Umbilical cord (tissue), 2 donors: ENCODE measurements at places on chromosomes 13 and 19.

DNA sequence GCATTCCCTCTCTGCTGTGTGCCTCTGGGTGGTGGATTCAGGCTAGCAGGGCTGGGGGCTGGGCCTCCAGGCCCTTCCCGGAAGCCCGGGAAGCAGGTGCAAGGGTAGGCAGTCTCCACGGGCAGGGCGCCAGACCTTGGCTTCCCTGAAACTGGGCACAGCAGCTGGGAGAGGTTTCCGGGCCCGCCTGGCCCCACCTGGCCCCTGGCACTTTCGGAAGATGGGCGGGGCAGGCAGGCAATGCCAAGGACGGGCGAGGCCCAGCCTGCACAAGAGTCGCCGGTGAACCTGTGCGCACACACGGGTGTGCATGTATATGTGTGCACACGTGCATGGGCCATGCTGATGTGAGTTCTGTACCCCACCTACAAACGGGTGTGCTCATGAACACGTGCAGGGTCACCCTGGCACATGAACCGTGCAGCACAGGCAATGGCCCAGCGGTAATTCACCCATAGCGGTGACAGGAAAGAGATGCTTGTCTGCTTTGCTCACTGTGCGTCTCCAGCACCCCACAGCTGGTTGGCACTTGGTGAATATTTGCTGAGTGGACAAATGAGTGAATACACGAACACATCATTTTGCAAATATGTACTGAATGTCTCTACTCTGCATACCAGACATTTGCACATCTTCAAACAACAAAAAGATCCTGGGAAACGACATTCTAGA lies 15.3 kb downstream of the GADD45B start:
- DNase-seq = peak; percentile 82

DNA sequence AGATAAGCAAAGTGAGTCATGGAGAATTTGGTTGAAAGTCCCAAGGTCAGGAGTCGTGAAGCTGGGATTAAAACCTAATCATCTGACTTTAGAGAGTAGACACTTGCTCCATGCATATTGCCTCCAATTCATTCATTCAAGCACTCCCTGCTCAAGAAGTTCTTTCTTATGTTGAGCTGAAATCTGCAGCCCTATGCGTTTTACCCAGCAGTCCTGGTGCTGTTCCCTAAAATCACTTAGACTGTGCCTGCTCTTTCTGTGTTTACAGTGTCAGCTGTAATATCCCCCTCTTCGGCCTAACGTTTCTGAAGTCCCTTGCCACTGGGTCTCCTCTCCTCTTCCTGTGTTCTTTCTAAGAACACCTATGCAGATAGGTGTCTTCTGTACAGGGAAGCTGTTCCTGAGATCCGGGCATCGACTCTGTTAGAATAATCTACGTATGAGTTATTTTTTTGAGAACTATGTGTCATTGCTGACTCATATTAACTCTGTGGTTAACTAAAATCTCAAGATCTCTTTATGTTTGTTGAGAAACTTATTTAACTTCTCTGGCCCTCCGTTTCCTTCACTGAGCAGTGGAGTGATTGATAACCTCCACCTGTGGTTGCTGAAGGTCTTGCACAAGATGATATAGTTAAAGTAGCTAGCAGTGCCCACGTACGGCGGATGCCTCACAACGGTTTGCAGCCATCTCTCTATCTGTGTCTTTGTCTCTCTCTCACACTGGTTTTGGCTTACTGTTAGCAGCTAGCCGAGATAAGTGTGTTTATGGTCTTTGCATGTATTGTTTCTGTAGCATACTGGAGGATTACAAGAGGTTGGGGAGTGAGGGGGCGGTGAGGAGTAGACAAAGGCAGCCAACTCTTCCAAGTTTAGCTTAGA lies 4.7 kb downstream of the ALOX5AP start:
- DNase-seq = peak; percentile 54

DNA sequence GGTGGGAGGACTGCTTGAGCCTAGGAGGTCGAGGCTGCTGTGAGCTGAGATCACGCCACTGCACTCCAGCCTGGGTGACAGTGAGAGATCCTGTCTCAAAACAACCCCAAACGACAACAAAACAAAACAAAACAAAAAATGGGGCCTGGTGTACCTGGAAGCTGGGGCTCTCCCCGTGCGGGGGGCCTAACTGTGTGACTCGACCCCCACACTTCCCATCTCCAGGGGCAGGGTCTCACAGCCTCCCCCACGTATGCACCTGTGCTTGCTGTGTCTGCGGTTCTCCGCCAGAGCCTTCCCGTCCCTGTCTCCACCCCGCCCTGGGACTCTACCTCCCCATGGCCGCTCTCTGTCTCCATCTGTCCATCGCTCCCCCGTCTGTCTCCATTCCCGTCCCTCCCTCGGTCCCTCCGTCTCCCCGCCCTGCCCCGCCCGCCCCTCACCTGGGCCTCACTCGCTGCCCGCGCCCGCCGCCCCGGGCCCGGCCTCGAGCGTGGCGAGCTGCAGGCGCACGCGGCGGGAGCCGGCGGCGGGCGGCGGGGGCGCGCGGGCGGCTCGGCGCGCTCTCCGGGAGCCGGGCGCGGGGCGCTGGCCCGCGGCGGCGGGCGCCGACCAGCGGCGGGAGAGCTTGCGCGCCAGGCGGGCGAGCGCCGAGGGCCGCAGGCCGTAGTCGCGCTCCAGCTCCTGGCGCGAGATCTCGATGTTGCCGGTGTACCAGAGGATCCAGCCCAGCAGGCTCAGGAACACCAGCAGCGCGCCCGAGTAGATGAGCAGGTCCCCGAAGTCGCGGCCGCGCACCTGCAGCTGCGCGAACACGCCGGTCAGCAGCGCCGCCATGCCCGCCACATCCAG lies 587 bp downstream of the TMEM238 start:
- peak; percentile 53 for DNase-seq

DNA sequence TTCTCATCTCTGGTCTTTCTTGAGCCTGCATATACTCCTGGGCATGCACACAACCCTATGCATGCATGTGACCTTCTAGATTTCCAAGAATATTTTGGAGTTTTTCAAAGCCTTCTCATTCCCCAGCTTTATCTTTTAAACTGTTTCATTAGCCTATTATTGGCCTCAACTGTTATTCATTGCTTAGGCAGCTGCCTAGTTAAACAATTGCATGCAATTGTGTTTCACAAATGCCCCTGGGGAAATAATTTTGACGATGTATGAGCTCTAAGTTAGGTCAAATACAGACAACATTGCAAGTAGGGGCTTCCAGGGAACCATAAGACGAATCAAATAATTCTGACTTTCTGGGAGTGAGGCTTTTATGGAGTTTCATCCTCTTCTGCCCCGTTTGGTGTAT lies 2.3 kb upstream of the UPK1A start:
- DNase-seq = no peak

DNA sequence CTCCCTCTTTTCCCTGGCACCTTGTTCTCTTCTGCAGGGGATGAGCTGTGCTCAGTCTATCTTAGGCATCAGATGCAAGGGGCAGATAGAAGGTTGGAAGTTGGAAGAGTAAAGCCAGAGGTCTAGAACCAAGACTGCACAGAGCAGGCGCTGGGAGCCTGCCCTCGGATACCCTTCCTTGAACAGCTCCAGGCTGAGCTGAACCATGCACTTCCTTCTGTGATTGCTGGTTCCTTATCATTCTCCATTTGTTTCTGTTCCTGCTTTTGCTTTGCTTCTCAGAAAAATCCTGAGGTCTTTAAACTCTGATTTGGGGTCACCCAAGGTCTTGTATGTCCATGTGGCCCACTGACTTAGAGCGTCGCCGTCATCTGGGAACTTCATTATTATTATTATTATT lies 36.3 kb downstream of the ARHGEF18 start:
- DNase-seq = no peak

DNA sequence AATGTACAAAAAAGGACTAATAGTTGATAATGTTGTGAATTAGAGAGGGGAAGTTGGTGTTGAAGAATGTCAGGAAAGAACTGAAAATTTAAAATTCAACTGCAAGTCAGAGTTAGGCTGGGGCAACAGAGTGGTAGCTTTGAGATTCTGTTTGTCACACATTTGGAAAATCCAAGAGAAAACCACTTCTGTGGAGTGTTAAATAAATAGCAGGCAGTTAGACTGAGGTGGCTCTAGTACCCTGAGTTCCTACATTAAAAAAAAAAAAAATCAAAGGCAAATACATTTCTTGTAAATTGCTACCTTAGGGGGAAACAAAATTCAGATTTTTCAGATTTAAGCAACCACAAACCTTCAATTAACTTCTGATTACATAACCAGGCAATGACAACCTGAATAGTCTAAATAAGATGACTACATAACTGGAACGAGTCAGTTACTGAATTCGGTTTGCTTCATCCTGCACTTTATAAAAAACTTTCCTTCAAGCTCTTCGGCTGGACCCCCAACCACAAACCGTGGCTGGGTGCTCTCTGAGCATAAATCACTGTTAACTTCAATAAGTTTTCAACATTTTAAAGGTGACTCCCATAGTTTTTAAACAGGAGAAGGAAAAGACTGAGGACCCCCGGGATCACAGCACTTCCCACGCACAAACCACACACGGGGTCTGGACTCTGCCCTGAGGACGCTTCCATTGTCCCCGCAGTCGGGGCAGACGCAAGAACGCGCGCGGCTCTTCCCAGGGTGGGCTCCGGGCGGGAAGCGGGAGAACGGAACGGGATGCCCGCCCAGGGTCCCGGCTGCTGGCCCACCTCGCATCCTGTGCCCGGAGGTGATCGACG lies 725 bp downstream of the ZNF682 start:
- no peak for DNase-seq

- no peak for DNase-seq
Measured at GRCh38 chr13:35025314-35025713, 83.2 kb downstream of the NBEA start.

GRCh38 chr19:4844348-4845179 lies 13.1 kb upstream of the TICAM1 start:
- no peak for DNase-seq

GRCh38 chr19:51698296-51698695 lies 5.2 kb downstream of the SPACA6 start:
- DNase-seq = no peak

- no peak for DNase-seq
Measured at GRCh38 chr13:46617229-46617721, 64.3 kb downstream of the LRCH1 start.

GRCh38 chr19:10222201-10222890 lies 8.8 kb downstream of the S1PR2 start:
- DNase-seq = no peak

DNA sequence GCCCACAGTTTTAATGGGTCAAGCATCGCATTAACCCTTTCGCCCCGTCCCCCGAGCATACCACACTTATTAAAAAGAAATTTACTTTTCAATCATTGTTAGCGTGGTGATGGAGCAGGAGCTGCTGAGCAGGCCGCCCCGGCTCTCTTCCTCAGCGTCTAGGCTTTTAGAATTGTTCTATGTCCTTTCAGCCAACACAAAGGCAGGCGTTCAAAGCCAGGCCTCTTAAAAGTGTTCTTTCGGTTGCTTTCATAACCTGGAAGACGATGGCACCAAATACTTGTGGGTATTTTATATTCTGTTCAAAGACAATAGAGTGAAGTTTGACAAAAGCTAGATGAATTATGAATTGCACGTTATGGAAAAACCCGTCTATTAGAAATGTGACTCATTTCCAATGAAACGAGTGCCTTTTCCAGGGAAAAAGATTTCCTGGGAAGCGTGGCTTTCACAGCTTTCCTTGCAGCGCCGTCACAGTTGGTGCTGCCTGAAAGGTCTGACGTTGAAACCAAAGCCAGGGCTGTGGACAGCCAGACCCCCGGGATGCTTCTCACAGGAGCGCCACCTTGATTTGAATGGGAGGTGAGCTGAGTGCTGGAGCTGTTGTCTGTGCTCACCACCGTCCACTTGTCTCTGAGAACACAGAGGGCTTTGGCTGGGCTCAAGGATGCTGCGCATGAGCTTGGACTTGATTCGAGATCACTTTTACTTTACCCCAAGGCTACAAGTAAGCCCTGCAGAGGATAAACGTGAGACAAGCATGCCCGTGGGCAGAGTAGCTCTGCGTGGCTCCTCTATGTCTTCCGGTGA lies 78.8 kb downstream of the SOX1 start:
- no peak for DNase-seq

- peak; percentile 69 for DNase-seq
Measured at GRCh38 chr13:93254775-93255174, 28.2 kb downstream of the GPC6 start.

DNA sequence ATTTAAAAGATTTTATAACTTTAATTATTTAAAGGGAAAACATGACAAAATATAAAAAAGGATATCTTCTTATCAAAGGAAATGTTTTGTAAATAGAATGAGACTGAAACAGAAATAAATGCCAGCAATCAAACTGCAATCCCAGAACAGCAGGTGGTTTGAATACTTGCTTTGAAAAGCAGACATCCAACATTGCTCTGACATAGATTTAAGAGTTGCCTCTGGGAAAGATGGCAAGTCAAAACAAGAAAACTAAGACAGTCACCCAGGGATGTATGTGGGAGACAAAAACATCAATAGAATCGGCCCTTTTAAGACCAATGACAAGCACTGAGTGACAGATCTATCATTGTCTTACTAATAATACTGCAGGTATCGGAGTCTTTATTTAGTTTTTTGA lies 789.7 kb upstream of the GPC6 start:
- no peak for DNase-seq

GRCh38 chr19:43636121-43636683 lies 3.4 kb downstream of the CADM4 start:
- DNase-seq = no peak

DNA sequence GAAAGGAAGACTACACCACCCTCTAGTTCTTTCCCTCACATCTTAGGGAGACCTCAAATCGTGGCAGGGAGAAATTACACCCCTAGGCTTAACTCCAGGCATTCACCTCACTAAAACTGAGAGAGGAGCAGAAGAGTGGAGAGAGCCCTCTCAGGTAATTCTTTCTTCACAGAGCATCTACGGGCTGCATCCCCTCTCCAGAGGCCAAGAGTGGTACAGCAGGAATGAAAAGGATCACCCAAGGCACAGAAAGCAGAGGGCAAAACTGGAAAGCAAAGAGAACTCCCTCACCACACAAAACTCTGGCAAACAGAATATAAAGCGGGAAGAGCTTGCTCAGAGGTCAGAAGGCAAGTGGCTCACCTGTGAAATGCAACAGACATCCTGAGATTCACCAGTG lies 661.2 kb downstream of the TBC1D4 start:
- no peak for DNase-seq

DNA sequence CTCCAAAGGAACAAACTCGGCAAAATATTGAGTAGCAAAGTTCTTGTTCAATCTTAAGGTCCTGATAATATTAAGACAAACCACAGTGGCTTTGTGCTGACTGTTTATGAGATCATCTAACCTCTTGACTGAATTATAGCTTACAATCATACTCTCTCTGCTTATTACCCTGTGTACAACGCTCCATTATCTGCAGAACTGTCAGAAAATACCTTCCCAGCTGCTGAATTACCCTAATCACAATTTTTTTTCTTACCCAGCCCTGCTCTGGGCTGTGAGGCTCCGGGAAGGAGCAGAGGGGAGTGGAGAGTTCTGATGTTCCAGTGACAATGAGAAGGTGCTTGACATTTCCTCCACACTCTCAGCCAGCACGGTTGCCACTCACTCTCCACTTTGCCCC lies 64.8 kb downstream of the DCT start:
- DNase-seq = no peak

GRCh38 chr19:35081201-35081600 lies 34.4 kb upstream of the FXYD3 start:
- no peak for DNase-seq
